Dermis blood vessel endothelial cell (primary cell): ENCODE measurements at places on chromosomes 5 and 9. TPM values are rescaled to one million over a fixed set of nuclear protein-coding genes. Genes with fewer than 3 reads are reported as not detected.

DNA sequence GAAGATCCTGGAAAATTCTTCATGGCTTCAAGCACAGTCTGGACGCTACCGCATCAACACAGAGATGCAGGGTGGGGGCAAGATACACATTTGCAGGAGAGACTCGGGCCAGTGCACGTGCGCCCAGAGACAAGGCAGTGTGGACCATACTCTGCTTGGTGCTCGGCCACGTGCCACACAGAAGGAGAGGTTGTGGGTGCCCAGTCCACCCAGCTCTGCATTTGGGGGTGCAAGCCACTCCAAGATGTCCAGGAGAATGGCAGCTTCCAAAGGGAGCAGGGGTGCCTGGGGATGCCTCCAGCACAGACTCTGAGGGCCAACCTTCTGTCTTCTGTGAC, 4.3 kb downstream of the NKD2 start:
- DNase-seq = no peak

- DNase-seq = no peak
Measured at GRCh38 chr9:137128158-137128861, 10.6 kb upstream of the GRIN1 start.

- no peak for DNase-seq
Measured at GRCh38 chr5:135537271-135537670, 1.5 kb upstream of the NEUROG1 start.

DNA sequence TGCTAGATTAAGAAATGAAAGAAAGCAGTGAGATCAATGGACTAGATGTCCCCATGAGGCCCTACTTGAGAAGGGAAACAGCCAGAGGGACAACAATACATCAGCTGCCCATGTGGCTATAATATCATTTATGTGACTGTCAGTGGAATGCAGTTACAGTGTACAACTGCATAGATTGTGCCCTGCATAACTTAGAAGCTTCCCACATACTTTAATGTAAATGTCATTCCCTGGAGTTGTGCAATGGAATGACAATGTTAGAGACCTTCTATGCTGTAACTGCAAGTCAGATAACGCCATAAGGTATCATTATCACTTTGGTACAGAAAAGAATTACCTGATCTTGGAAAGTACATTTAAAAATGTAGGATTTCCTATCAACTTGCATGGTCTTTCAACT, 67.4 kb downstream of the FBN2 start:
- no peak for DNase-seq

CCDC152 gene
- 0.51 and 0.74 TPM in 2 replicates for total RNA-seq
